Prostate gland (tissue), 2 donors: ENCODE measurements at places on chromosomes 12 and 14. TPM values are rescaled to one million over a fixed set of nuclear protein-coding genes. Genes with fewer than 3 reads are reported as not detected.

Gene PLEK2
- total RNA-seq, result 8.1 TPM

DNA sequence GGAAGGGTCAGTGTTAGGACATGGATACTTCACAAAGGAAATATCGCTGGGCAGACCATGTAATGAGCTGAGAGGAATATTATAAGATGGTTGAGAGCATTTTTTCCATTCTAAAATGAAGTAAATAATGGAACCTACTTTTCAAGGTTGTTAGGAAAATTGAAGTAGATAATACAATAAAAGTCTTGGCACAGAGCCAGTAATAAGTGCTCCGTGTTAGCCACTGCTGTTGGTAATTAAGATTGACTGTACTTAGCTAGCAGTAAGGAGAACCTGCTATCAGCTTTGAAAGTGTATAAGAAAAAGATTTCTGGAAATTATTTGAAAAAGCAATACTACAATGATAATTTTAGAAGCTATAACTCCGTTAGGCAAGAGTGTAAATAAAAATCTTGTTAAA is 77.6 kb downstream of the SCAF11 start:
- H3K4me3 ChIP-seq, result no peak overlapping the region
- H3K4me1 ChIP-seq, result no peaks in the 10 kb centered on the region
- DNase-seq, result no peak

- no peak for DNase-seq
- H3K4me3 ChIP-seq, result peak overlapping the region; percentile 5
- H3K27ac ChIP-seq, result peak overlapping the region; percentile 83
- no peaks in the 10 kb centered on the region for H3K27me3 ChIP-seq
- no peaks in the 10 kb centered on the region for H3K36me3 ChIP-seq
Measured at GRCh38 chr14:104970231-104971068, 7.7 kb downstream of the AHNAK2 start.

DNA sequence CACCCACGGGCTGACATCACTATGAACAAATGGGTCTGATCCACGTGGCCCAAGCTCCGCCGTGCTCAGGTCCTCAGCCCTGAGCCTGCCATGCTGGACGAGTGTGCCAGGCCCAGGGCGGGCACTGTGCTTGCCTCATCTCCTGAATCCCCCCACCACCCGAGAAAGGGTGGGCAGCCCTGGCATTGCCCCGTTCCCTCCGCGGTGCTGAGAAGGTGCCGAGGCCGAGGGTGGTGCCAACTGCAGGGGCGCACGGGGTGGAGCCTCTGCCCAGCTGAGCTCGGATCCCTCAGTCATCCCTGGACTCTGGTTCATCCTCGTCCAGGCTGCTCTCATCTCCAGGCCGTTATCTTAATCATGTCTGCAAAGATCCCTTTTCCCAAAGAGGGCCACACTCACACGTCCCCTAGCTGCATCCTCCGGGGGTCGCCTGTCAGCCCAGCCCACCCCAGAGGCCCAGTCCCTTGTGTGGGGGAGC is 60.6 kb downstream of the NOC4L start:
- no peaks in the 10 kb centered on the region for H3K36me3 ChIP-seq
- H3K4me1 ChIP-seq, result peaks cover 8% of the 10 kb centered on the region
- H3K27ac ChIP-seq, result no peak overlapping the region
- H3K4me3 ChIP-seq, result no peak overlapping the region
- no peak for DNase-seq

DNA sequence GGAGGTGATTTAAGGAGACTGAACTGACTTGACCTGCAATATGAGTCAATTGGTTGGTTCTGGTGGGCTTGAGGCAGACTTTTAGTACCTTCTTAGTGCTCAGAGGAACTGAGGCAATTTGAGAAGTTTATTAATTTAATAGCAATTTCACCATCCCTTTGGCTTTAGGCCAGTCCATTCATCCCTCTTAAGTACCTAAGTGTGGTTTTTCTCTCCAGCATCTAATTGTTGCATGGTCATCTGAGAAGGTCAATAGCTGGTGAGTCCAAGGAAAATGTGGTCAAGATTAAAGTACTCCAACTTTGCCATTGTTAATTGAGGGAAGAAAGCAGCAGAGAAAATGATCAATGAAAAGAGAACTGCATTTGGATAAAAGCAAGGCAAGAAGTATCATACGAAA is 115.4 kb upstream of the DYRK2 start:
- H3K4me1 ChIP-seq, result no peaks in the 10 kb centered on the region
- no peaks in the 10 kb centered on the region for H3K27me3 ChIP-seq
- DNase-seq, result no peak
- no peak overlapping the region for H3K27ac ChIP-seq

DNA sequence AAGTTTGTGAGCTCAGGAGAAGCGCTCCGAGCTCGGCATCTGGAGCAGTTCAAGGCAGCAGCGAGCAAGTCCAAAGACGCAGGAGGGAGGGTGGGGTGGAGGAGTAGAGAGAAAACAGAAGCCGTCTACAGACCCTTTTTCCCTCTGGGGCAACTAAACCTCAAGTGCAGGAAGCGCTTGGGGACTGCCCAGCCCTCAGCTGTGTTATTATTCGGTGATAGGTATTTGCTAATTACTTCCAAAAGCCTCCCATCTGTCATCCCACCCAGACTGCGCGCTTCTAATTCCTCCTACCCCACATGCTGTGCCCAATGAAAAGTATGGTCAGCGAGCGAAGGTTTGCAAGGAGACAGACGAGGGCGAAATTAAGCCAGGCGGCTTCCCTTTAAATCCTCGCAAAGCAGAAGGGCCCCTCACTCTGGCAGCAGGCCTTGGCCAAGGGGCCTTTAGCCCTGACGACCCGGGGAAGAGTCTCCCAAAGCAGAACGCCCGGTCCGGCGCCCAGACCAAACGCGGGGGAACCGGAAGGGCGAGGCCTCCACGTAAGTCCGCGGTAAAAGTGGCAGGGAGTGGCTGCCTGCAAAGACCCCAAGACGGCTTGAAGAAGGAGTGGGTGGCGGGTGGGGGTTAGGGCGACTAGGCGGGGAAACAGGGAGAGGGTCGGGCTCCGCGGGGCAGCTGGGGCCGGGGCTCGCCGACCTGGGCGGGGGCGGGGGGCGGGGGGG is 507 bp upstream of the CD9 start:
- peaks cover 44% of the 10 kb centered on the region for H3K4me1 ChIP-seq
- no peaks in the 10 kb centered on the region for H3K27me3 ChIP-seq

Gene KCNC2
- 3.0 TPM for total RNA-seq

Gene SDSL
- 8.5 TPM for total RNA-seq

Gene CLEC9A
- not detected for total RNA-seq

GRCh38 chr12:131591714-131592709 is 118.9 kb upstream of the SFSWAP start:
- no peak overlapping the region for H3K27ac ChIP-seq
- no peak overlapping the region for H3K4me3 ChIP-seq
- H3K27me3 ChIP-seq, result no peaks in the 10 kb centered on the region
- no peak for DNase-seq
- H3K4me1 ChIP-seq, result no peaks in the 10 kb centered on the region

GRCh38 chr12:93442411-93443340 is 929 bp upstream of the UBE2N start:
- peaks cover 6% of the 10 kb centered on the region for H3K4me1 ChIP-seq
- no peaks in the 10 kb centered on the region for H3K36me3 ChIP-seq
- peak overlapping the region; percentile 91 for H3K27ac ChIP-seq
- no peak for DNase-seq

Gene LBHD2
- total RNA-seq, result not detected
